T47D (cell line): ENCODE measurements at places on chromosomes 5 and 9.

DNA sequence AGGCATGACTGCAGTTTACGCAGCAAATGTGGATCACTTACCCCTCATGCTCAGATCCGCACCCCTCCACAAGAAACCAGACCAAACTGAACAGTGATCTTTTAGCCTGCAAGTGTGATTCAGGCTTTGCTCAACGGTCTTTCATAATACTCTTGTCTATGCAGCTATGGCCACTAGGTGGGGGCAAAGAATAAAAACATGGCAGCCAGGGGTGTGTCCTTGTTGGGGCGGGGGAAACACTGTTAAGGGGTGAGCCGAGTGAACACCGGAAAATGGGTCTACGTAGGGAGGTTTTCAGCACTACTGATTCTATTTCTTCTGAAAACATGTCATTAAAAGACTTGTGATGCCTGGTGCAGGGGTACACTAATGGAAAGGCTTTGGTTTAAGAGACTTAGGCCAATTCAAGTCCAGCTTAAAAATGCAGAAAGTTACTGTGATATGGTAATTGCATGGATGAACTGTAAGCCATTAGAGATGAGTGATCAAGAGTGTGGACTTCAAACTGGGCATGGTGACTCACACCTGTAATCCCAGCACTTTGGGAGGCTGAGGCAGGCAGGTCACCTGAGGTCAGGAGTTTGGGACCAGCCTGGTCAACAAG, 49.9 kb upstream of the GPR151 start:
- DNase-seq = peak; percentile 47

DNA sequence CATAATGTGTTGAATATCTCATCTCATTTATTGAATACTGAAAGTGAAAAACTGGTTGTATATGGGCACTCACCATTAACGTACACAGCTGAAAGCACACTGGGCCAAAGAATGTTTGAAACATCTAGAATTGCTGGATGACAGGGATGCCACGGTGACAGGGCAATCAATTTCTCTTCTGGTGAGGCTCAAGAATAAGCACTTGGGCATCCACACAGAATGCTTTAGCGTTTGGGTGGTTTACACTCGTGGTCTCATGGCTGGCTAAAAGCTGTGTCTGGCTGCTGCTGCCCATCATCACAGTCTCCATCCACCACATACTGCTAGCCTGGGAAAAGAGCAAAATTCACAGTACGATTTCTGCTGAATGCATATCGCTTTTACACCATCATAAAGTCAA, 30.7 kb upstream of the IL31RA start:
- DNase-seq = no peak

DNA sequence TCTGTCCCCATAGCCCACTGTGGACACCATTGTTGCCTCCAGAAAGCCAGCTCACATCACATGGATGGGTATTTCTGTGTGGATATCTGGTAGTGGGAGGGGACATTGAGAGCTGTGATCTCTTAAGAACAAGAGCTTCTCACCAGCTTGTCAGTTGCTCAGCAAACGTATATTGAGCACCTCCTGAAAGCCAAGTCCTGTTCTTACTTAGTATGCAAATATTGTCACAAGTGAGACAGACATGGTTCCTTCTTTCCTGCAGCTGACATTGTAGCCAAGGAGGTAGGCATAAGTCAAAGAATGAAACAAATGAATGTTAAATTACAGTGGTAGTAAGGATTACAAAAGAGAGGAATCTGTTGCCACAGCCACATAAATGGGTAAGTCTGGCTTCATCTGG, 3.8 kb downstream of the TCOF1 start:
- no peak for DNase-seq

GRCh38 chr9:71692337-71692736, 76.0 kb downstream of the CEMIP2 start:
- no peak for DNase-seq

- DNase-seq = no peak
These were observed 505.3 kb downstream of the CCDC171 start for GRCh38 chr9:16058131-16058549.

- no peak for DNase-seq
These were observed 108.5 kb downstream of the EBF1 start for GRCh38 chr5:158990979-158991775.

DNA sequence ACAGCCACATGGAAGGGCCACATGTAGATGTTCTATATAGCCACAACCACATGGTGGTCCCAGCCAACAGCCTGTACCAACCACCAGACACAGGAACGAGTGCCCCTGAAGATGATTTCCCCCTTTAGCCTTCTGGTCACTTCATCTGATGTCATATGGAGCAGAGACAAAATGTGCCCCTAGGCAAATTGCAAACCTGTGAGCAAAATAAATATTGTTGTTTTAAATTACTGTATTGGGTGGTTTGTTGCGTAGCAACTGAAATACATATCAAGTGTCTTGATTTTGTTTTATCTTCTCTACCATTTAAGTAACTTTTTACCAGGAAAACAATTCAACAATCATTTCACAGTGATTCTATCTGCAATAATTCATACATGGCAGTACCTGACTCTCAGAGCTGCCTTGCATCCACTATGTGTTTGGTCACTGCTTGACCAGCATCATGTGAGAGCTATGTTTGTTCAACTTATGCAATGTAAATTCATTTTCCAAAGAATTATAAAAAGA, 142.5 kb upstream of the VLDLR start:
- DNase-seq = peak; percentile 24

GRCh38 chr5:132190161-132190817, 37.4 kb downstream of the P4HA2 start:
- DNase-seq = peak; percentile 16

- no peak for DNase-seq
These were observed 555.8 kb upstream of the CDH9 start for GRCh38 chr5:27594141-27594540.

- no peak for DNase-seq
These were observed 145.0 kb downstream of the ADCY2 start for GRCh38 chr5:7540736-7541485.

GRCh38 chr5:170479484-170479883, 24.3 kb upstream of the KCNIP1 start:
- DNase-seq = no peak
